ENCODE measurements at places on chromosomes 1 and 21.
A peak's percentile ranks its signal among the peaks of the same experiment; 100 is the strongest.

DNA sequence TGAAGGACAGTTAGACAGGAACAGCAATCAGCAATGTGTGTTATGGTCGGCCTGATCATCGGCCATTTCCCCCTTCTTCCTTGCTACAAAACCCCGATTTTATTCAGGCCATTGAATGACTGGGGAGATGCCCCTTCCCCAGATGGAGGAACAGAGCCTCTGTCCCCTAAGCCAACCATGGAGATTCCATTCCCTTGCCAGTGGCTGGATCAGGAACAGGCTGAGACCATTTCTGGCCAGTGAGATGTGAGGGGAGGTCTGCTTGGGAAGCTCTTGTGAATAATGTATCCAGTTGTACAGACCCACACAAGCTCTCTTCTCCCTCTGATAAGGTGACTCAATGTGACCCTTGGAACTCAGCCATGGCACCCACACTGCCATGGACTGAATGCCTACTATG lies 7.7 kb downstream of the CSRP1 start:
- DNase-seq, result no peak

DNA sequence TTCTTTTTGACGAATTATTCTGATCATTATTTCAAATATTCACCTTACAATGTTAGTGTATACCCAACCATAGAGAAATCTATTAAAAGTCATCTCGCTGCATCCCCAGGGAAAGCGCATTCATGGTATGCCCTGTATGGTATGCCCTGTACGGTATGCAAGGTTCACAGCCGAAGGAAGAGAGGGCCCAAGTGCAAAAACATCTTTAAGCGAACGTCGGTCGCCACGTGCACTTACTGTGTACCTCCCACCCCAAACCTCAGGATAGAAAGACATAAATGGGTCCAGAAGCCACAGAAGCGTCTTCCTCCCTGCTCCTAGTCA lies 14.4 kb downstream of the HLX start:
- no peak for DNase-seq

GRCh38 chr1:41411229-41411628 lies 50.0 kb downstream of the FOXO6 start:
- DNase-seq, result no peak

DNA sequence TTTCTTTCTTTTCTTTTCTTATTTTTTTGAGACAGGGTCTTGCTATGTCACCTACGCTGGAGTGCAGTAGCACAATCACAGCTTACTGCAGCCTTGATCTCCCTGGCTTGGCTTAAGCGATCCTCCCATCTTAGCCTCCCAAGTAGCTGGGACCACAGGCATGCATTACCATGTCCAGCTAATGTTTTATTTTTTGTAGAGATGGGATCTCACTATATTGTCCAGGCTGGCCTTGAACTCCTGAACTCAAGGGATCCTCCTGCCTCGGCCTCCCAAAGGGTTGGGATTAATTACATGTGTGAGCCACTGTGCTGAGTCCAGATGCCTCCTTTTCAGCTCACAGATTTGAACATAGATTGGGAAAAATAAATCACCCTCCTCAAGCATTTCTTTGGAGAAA lies 95.7 kb downstream of the UROD start:
- DNase-seq, result no peak

DNA sequence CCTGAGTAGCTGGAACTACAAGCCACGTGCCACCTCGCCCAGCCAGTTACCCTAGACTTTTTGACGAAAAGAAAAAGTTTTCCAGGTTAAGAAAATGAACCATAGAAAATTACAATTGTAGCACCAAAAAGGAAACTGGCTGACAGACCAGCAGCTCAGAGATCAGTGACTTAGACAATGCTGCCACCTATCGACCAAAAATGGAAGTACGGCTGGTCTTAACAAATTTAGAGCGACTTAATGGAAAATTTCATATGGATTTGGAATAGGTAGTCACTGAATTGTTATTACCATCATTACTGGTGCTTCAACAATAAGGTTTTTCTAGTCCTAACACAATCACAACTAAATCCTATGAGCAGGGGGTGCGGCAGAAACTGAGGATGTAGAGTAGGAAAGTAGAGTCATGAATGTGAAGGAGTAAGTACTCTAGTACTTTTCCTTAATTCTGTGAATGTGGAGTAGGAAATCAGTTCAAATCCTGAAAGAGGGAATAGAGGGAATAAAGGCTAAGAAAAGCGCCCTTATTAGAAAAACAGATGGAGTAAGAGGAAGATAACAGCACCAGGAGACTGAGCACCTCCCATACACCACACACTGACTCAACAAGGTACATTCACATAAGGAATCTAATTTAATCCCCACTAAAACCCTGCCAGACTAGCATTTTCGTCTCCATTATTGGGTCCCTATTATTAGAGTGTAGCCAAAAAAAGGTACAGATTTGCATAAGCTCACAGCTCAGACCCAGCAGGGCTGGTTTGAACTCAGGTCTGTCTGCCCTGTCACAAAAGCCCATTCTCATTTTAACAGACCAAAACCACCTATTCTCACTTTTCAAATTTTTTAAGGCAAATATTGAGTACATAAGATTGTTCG lies 37.9 kb upstream of the MGST3 start:
- peak; percentile 89 for DNase-seq

GRCh38 chr21:15363921-15364320 lies 299.1 kb upstream of the NRIP1 start:
- DNase-seq, result no peak

GRCh38 chr1:38581396-38581795 lies 278.2 kb downstream of the RRAGC start:
- DNase-seq, result no peak

DNA sequence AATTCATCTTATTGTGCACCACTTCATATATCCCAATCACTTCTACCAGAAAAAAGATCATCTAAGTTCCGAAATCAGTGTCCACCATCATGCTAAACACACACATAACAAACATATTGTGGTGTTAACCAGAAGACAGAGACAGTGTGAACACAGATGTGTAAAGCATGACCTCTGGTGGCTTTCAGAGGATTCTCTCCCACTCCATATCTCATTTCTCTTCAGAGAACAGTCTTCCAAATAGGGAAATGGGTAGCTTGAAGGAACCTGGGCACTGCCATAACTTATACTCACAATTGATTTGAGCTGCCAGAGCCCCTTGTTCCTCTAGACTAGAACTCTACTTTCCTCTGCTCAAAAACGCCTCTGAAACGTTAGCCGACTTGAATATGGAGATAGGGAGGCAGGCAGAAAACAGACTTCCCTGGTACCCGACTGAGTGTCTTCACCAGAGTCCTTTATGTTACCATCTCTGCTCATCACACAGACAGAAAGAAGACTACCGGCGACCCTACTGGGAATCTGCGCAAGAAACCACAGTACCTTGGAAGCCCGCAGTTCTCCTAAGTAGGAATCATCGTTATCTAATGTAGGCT lies 1.8 kb upstream of the ELAPOR1 start:
- no peak for DNase-seq

GRCh38 chr1:214455971-214456867 lies 95.2 kb downstream of the PTPN14 start:
- DNase-seq, result no peak

GRCh38 chr1:9815150-9815549 lies 8.6 kb downstream of the CLSTN1 start:
- DNase-seq, result no peak

DNA sequence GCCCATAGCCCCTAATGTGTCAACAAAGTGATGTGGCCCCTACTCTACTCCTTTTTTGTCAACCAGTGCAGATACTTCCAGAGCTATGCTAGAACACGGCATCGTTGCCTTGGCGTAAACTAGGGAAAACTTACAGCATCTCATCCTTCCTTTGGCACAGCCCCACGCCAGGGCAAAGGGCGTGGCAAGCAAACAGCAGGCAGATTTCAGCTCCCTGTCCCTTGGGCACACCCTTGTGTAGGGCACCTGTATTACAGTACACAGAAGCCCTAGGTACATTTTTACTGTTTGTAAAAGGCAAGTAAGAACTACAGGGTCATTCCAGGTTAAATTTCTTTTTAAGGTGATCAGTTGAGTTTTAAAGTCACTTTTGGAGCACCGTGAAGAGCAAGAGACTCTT lies 29.3 kb downstream of the PRDX6 start:
- DNase-seq, result no peak

- no peak for DNase-seq
These were observed 158.7 kb downstream of the NCAM2 start for GRCh38 chr21:21156957-21157356.

GRCh38 chr1:99820546-99820945 lies 29.6 kb upstream of the AGL start:
- no peak for DNase-seq

DNA sequence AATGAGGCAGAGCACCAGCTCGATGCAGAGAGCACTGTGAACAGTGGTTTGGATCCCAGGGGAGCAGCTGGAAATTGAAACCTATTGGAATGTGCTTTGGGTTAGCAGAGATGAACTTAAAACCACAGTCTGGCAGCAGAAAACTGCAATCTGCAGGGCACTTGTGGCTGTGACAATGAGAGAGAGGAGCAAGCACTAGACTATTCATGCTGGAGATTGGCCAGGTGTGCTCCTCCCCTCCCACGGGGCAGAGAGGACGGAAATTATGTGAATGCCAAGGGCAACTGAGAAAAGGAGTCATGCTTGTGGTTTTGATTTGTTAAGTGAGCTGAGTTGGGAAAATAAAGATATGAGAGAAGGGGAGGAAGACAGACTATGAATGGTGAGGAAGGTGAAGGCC lies 38.1 kb downstream of the HSD3B2 start:
- no peak for DNase-seq

- no peak for DNase-seq
These were observed 24.2 kb downstream of the PCAT6 start for GRCh38 chr1:202834771-202835547.

- DNase-seq, result no peak
These were observed 20.4 kb upstream of the FOXO6 start for GRCh38 chr1:41340655-41341364.

GRCh38 chr21:20944139-20944538 lies 54.1 kb upstream of the NCAM2 start:
- no peak for DNase-seq

- DNase-seq, result no peak
These were observed 19.8 kb upstream of the HPDL start for GRCh38 chr1:45306905-45307304.

GRCh38 chr21:37582590-37582989 lies 216.0 kb downstream of the DYRK1A start:
- DNase-seq, result no peak

DNA sequence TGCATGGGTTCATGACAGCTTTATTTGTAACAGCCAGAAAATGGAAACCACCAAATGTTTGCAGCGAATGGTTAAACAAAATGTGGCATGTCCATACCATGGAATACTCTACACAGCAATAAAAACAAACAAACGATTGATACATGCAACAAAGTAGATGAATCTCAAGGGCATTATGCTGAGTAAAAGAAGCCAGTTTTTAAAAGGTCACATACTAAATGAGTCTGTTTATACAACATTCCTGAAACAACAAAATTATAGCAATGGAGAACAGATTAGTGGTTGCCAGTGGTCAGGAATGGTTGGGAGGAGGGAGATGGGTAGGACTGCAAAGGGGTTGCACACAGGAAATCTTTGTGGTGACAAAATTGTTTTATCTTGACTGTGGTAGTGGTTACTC lies 202.4 kb upstream of the UBE2U start:
- DNase-seq, result no peak

DNA sequence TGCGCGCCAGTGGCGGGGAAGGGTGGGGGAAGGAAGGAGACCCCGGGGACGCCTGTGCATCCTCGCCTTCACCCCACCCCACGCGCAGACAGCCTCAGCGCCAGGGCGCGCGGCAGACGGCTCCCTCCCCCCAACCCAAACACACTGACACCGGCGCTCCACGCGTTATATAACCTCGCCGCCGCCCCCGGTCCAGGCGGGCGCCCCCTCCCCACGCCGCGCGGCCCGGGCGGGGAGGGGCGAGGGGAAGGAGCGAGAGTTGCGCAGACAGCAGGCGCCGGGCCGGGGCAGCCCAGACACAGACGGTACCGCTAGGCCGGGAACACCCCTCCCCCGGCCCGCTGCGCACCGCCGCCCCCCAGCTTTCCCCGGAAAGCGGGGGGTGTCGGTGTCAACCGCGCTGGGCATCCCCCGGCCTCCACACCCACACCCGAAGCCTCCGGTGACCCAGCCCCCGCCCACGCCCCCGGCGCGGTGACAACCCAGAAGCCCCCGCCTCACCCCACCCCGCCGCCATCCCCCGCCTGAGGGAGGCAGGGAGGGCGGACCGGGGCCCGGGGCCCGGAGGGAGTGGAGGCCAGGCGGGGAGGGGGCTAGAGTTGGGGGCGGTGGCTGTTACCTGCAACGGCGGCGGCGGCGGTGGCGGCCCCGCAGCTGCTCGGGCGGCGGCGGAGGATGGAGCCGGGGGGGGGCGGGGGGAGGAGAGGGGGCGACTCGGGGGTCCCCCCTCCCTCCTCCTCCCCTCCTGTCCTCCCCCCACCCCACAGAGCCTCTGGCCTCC lies 432 bp downstream of the AKT3 start:
- peak; percentile 74 for DNase-seq

- DNase-seq, result no peak
These were observed 60.2 kb upstream of the CFAP126 start for GRCh38 chr1:161427733-161428516.

DNA sequence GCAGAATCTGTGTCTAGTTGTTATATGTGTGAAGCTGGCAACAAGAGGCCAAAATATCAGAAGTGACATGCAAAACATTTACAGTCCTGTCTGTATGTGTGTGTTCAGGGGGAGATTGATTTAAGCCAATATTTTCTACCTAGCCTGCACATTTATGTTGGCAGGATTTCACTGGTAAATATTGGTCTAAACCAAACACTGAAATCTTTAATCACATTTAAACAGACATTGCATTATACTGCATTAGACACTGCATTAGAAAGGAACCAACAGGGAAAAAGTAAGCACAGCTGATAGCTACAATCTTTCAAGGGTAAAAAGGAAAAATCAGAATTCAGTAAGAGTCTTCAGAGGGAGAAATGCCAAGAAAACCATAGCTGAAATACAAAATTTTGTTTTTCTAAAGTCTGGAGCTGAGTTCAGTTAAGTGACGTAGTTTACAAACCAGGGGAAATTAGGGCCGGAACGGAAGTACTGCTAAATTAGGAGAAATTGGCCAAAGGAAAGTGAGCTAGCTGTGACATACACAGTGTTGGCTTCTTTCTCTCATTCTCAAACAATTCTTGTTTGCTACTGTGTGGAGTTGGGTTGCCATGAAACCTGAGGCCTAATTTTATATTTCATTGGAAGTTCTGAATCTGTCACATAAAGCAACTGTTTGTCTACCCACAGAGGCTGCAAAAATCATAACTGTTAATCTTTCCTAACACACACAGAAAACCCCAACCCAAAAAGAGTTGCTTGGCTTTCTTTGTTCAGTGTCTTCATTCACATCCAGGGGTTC lies 217.3 kb upstream of the SGIP1 start:
- DNase-seq, result no peak

- DNase-seq, result no peak
These were observed 22.8 kb upstream of the GPX7 start for GRCh38 chr1:52579415-52579814.

GRCh38 chr21:17699524-17700189 lies 87.0 kb upstream of the BTG3 start:
- no peak for DNase-seq

- DNase-seq, result no peak
These were observed 247.6 kb downstream of the SETD4 start for GRCh38 chr21:35812679-35813078.

- DNase-seq, result no peak
These were observed 157.8 kb upstream of the DPYD start for GRCh38 chr1:98078596-98078995.

- DNase-seq, result no peak
These were observed 2.7 kb downstream of the GRHL3 start for GRCh38 chr1:24321697-24322469.

All from dorsolateral prefrontal cortex (tissue), 122 donors.